ENCODE measurements at places on chromosomes 2 and 18. TPM values are rescaled to one million over a fixed set of nuclear protein-coding genes. Genes with fewer than 3 reads are reported as not detected.

SERPINB11 gene
- polyA plus RNA-seq, result not detected

C2orf72 gene
- not detected for polyA plus RNA-seq

SERPINB10 gene
- polyA plus RNA-seq, result 0.07 TPM

TDRD15 gene
- polyA plus RNA-seq, result 0.06 TPM

PLB1 gene
- 3.8 TPM for polyA plus RNA-seq

CHRNG gene
- not detected for polyA plus RNA-seq

NFATC1 gene
- polyA plus RNA-seq, result 36.4 TPM

CDH20 gene
- polyA plus RNA-seq, result not detected

STPG4 gene
- polyA plus RNA-seq, result 0.19 TPM
